ENCODE measurements at places on chromosomes 6 and 20.
A peak's percentile ranks its signal among the peaks of the same experiment; 100 is the strongest.

DNA sequence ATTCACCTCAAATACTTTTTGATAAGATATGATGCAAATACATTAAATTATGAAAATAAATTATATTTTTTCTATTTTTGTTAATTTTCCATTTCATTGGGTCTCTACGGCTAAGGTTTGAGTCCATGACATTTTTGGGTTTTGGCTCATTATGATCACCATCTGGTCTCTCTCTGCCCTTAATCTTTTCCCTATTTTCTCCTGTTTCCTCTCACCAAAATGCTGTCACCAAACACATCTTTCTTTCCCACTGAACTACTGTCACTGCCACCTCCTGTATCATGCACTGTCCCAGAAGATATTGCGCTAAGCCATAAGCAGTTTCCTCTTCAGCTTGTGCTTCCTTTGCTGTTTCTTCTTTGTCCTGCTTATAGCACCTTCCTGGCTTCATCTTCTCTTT is 42.0 kb upstream of the OGFRL1 start:
- DNase-seq: no peak

DNA sequence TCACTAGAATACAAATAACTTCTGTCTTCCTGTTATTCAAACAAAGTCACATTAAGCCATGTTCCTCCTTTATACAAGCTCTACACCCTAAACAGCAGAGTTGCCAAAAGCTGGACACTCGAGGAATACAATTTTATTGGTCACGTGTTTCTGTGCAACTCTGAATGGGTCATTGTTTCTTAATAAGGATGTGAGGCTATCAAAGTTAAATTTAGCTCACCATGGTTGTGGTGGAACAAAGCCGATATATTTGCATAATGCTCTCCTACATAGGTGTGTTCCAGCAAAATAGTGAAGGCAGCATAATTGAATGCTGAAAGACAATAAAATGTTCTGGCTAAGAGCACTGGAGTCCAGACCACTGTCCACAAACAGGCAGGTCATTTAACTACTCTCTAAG is 36.9 kb upstream of the CD2AP start:
- no peak for DNase-seq

DNA sequence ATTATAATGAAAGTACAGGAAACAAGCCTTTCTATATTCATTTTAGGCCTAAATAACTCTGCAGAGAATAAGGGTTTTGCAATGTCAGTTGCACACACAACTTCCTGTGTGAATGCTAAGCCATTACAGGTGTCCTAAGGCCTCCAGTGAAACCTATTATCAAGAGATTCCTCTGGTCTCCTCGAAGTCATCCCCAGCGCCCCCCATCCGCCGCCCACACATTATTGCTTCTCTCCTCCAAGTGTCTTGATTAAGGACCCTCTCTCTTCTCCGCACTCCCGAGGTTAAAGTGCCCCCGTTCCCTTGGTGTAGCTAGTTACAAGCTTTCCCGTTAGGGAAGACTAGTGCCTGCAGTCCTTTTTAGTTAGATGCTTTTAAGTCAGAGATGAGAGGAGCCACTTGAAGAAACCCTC is 1.3 kb downstream of the HIVEP2 start:
- no peak for DNase-seq

DNA sequence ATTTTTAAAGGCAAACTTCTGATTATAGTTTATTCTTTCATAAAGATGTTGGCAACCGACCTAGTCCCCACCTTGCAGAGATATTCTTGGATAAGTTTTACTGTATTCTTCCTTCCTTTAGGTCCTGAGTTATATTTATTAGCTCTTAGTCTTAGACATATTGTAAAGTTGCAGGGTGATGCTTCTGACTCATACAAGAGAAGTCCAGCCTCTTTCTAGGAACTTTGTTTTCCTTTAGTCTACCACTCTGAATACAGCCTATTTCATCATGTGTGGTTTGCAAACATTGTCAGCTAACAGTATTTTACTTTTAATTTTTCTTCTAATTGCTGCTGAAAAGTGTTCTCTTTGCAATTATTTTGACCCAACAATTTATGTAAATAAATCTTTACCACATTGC is 686.7 kb downstream of the COL12A1 start:
- DNase-seq: peak; percentile 34

GRCh38 chr6:27838945-27839625 is 73.1 kb downstream of the OR2B2 start:
- no peak for DNase-seq

- no peak for DNase-seq
These were observed 25.7 kb upstream of the SAYSD1 start for GRCh38 chr6:39140556-39141167.

- no peak for DNase-seq
These were observed 199.6 kb downstream of the ISM1 start for GRCh38 chr20:13420625-13421024.

GRCh38 chr6:111204305-111204704 is 117.0 kb downstream of the SLC16A10 start:
- DNase-seq: no peak

- DNase-seq: no peak
These were observed 241.6 kb downstream of the BMP7 start for GRCh38 chr20:57024849-57025248.

GRCh38 chr6:39770446-39770845 is 21.7 kb upstream of the DAAM2 start:
- no peak for DNase-seq

GRCh38 chr20:3193806-3194616 is 10.5 kb downstream of the DDRGK1 start:
- DNase-seq: no peak

- DNase-seq: no peak
These were observed 190.3 kb upstream of the PCSK2 start for GRCh38 chr20:17036541-17036940.

DNA sequence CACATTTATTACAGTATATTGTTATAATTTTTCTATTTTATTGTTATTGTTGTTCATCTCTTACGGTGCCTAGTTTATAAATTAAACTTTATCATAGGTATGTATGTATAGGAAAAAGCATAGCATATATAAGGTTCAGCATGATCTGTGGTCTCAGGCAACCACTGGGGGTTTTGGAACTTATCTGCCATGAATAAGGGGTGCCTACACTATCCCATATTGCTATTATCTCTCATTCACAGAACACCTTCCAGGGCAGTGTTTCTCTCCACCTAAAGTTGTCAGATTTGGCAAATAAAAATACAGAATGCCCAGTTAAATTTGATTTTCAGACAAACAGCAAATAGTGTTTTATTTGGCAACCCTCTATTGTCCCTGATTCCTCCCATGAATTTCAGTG is 35.5 kb upstream of the FAM184A start:
- DNase-seq: no peak

GRCh38 chr6:1110164-1110563 is 201.7 kb upstream of the FOXQ1 start:
- DNase-seq: no peak

GRCh38 chr20:24531631-24532419 is 62.4 kb downstream of the SYNDIG1 start:
- no peak for DNase-seq

DNA sequence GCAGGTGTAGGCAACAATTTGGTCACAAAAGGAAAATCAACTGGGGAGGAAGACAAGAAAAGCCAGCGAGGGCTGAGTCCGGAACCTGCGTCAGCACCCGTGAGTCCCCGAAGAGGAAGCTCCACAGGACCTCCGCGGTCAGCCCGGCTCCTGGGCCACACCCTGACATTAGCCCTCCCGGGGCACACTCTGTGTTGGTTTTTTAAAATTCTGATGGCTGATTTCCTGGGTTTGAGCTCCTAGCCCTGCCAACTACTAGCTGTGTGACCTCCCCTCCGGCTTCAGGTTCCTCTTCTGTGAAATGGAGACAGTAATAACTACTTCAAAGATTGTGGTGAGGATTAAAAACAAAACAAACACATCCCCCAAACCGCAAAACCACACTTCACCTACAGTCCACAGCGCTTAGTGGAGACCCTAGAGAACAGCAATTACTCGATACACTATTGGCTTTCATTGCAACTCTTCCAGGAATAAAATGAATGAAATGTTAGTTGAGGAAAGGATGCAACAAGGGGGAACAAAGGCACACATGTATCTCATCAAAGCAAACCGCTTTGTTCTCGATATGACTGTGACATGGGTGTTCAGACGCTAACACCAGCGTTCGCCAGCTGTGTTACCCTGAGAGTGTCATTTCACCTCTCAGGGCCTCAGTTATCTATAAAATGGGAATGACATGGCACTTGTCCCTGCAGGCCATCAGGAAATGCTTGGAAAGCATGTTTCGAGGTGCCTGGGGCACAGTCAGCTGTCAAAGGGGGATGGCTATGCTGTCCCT is 985 bp downstream of the ZBP1 start:
- no peak for DNase-seq

DNA sequence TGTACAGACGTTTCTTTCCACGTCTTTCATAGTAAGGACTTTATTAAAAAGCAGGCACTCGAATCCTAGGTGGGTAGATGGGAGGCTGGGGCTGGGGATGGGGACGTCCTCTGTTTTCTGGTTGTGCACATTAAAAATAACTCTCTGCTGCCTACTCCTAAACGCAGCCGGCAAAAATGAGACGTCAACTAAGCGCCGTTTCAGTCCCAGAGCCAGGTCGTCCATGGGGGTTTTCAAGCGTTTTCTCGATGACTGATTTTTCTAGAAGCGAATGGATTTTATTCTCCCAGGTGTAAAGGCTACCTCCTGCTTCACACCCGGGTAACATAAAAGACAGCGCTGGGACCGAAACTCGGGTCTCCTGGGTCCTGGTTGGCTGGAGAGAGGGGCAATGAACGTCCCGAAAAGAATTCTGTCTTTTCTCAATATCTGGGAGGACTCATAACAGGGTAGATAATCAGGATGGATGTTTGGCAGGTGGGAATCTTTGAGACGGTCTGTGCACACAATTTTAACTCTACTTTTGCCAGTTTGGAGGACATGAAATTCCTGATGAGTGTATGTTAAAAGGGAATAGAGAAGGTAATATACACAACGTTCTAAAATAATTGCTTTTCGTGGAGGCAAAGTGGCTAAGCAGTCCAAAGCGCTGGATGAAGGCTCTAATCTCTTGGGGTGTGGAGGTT is 25.2 kb downstream of the GPX6 start:
- no peak for DNase-seq

DNA sequence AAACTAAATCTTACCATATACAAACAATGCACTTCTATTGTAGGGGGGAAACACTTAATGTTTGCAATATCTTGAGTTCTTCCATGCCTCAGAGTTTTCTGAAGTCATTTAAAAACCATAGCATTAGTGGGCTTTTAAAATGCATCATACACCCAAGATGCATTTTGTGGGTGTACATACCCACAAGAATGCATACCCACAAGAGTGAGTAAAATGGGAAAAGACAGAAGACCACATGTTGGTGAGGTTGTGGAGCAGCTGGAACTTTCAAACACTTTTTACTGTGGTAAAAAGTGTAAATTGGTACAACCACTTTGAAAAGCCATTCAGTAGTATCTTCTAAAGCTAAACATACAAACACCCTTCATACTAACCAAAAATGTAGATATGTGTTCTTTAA is 57.5 kb downstream of the CYB5R4 start:
- DNase-seq: no peak

DNA sequence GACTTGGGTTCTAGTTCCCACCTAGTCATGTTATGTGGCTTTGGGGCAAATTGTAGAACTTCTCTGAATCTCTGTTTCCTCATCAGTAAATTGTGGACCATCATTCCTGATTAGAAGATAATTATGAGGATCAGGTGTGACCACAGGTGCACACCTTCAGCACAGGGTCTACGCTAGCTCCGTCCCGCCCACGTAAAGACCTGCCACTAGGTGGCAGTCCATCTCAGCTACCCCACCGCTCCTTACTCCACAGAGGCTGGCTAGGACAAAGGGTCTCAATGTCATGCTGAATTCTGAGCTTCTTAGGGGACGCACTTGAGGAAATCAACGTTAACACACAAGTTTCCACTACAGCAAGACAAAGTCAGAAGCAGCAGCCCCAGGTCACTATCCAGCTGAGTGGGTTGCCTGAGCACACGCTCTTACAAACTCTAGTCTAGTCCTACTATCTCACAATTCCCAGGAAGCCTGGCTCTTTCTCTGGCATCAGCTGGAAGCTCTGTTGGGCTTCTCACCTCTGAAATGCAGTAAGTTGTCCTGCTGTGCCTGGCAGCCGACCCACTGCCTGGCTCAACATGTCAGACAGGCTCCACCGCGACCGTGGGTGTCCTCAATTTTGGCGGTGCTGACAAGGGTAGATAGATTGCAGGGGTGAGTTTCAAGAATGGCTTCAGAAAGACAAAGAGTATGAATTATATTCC is 2.0 kb upstream of the PLCG1 start:
- no peak for DNase-seq

GRCh38 chr20:46963758-46964617 is 69.3 kb downstream of the EYA2 start:
- no peak for DNase-seq

- DNase-seq: no peak
These were observed 58.0 kb downstream of the PACRG start for GRCh38 chr6:162785632-162786242.

- DNase-seq: no peak
These were observed 12.1 kb upstream of the ZBTB9 start for GRCh38 chr6:33442283-33442682.

- no peak for DNase-seq
These were observed 92.8 kb upstream of the FAM184A start for GRCh38 chr6:119171088-119171841.

DNA sequence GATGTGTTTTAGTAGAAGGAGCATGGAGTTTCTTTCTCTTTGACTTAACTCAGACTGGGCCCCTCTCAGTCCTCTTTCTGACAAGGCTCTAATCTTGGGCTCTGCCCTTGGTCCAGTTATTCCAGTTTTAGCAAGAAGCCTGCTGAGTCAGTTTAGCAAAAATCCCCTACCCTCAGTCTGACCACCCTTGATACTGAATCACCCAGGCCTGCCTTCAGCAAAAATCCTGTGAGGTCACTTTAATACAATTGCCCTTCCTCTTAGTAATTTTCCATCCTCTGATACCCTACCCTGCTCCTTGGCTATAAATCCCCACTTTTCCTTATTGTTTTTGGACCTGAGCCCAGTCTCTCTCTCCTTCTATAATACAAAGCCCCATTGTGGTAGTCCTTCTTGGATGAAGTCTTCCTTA is 326.7 kb upstream of the NOX3 start:
- peak; percentile 31 for DNase-seq
